ENCODE measurements at places on chromosomes 16 and 17.
A peak's percentile ranks its signal among the peaks of the same experiment; 100 is the strongest.

DNA sequence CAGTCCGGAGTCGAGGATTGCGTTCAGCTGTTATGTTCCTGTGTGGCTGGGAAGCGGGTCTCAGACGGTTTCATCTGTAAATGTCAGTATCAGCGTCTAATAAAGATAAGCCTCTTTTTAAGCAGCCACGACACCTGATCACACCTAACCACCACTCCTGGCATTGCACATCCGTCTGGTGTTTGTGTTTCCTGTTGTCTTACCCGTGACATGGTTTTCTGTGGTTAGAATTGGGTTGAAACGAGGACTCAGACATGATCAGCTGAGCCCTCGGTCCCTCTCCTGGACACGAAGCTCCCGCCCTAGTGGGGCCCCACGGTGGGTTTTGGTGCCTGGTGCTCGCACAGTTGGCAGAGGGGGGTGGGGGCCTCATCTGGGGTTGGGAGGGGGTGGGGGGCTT, 18.3 kb downstream of the CPNE7 start:
- no peak for DNase-seq

DNA sequence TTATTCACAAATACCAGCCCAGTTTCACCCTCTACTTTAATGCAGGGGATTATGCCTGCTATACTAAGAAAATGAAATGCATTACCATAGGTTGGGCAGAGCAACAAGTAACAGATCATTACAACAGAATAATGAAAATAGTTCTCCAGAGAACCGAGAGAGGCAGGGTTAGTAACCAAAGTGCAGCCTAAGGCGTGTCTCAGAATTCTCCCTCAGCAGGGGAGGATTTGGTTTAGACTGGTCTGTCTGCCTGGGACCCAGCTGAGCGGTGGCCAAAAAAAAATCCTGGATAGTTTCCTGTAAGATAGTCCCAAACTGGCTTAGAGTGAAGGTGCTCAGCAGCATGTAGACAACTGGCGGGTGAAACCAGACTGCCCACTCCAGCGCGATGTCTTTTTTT, 30.8 kb upstream of the ADCY7 start:
- no peak for DNase-seq

DNA sequence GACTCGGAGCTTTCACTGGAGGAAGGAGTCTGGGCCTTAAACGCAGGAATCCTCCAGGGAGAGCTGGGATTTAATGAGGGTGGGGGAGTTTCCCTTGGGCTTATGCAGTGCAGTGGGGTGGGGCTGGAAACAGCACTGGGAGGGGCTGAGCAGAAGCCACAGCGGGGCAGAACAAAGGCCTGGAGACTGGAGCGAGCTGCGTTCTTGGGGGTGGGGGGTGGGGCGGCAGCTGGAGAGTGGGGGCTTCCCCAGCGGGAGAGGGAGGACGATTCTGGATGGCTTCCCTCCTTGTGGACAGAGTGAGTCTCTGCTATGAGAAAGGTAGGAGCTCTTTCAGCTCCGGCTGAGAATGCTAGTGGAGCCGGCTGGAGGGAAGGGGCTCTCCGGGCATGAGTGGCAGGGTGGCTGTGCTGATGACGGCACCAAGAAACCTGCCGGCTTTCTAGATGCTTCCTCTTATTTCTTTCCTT, 406.0 kb downstream of the SEC14L1 start:
- DNase-seq: peak; percentile 92

- no peak for DNase-seq
Observed at GRCh38 chr16:56742030-56742984, 12.4 kb downstream of the NUP93 start.

GRCh38 chr17:82303944-82304808, 13.2 kb downstream of the CD7 start:
- no peak for DNase-seq

GRCh38 chr16:19589771-19590302, 34.3 kb downstream of the VPS35L start:
- no peak for DNase-seq

- no peak for DNase-seq
Observed at GRCh38 chr17:42090964-42091790, 7.1 kb downstream of the ZNF385C start.

GRCh38 chr16:80527297-80527696, 13.5 kb upstream of the DYNLRB2 start:
- DNase-seq: no peak

- DNase-seq: no peak
Observed at GRCh38 chr17:51507444-51507843, 247.1 kb downstream of the UTP18 start.

GRCh38 chr17:50261051-50261915, 13.0 kb upstream of the TMEM92 start:
- DNase-seq: no peak

GRCh38 chr16:35908152-35908551, 2448.7 kb downstream of the TP53TG3F start:
- DNase-seq: no peak

DNA sequence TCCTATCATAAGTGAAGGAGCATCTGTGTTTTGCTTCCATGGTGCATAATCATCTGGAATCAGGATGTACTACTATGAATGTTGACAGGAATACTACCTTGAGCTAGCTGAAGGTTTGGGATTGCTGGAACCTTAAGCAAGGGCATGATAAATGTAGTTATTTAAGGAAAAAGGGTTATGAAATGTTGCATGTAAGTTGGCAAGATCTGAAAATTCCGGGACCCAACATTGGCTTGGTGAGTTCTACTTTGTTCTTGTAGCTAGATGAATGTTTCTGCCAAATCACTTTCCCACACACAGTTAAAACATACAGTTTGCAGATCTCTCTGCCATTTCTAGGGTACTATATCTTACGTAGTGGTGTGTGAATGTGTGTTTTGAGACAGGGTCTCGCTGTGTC, 13.6 kb downstream of the RHOT1 start:
- no peak for DNase-seq

GRCh38 chr16:17470182-17470907, 415 bp downstream of the XYLT1 start:
- DNase-seq: no peak

DNA sequence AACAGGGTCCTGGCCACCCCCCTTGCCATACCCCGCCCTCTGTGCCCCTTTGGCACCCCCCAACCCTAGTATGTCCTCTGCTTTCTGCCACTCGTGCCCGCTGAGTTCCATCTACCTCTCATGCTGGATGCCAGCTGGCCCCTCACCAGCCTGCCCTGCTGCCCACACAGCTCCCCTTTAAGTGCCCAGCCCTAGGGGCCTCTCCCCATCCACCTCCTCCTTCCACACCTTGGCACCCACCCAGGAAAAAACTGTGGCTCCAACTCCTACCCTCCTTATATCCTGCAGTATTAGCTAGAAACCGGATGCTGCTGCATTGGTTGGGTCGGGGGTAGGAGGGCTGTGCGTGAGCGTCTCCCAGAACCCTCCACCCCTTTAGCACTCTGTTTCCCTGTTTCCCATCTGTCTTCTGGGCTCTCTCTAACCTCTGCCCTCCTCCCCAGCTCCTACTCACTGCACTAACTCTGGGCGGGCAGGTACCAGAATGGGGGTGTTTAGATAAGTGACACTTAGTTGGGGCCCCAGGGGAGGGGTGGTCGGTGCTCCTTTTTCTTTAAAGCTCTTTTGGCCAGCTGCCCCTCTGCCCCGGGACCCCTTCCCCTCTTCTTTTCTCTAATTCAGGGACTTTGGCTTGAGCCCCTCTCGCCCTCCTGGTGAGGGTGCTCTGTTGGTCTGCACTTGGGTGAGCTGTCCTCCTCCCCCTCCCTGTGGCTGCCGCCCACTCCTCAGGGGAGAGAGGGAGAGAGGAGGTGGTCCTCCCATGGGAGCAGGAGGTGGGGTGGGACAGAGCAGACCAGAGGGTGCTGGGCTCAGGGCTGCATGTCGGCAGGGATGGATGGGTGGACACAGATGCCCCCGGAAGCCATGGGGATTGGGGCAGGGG, 9.9 kb downstream of the NR1D1 start:
- no peak for DNase-seq

DNA sequence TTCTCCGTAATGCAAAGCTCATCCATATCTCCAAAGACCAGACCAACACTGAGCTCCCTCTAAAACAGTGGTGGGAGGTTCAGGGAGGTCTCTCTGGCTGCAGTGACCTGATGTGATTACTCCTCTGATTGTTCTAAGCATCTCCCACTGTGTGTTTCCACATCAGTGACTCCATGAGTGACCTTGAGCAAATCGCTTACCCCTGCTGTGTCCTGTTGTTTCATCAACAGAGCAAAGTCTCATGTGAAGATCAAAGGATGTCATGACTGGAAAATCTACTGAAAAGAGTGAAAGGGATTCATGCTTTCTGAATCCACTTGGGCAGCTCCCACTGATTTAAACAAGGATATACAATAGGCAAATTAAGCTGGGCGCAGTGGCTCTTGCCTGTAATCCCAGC, 352.9 kb downstream of the TMEM114 start:
- DNase-seq: no peak

DNA sequence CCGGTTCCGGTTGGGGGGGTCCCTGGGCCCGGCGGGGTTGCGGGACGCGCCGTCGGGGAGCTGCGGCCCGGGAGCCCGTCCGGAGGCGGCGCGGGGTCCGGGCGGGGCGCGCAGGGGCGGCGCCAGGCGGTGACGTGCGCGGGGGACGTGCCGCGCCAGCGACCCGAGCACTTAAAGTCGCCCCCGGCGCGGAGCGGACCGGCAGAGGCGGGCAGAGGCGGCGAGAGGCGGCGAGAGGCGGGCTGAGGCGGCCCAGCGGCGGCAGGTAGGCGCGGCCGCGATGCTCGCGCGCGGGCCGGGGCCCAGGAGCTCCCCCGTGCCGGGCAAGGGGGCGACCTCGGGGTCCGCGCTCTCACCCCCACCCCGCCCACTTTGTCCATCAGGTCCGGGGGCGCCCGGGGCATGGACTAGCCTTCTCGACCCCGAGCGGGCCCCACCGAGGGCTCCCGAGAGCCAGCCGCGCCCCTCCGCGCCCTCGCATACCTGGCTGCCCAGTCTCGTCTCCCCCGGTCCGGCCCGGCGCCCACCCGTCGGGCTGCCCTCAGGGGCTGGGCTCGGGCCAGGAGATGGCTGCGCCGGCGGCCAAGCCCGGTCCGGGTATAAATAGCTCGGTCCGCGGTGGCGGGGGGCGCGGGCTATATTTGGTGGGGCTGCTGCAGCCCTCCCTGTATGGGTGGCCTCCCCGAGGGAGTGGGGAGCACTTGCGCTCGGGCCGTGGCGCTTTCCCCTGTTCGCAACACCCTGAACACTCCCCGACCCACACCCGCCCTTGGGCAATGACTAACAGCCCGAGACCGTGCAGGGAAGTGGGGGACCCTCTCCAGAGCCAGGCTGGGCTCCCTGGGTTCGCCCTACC, at the start of gene SLC16A3:
Gene SLC16A3 (plus strand): TSS at position 201 of the 856 bp plus-strand sequence. CDS start 6,967 bp downstream, outside the sequence.
- DNase-seq: peak; percentile 59

GRCh38 chr16:78122774-78123315, 23.4 kb downstream of the WWOX start:
- peak; percentile 70 for DNase-seq

GRCh38 chr17:49224198-49224996, 6.2 kb downstream of the PHOSPHO1 start:
- DNase-seq: no peak

GRCh38 chr16:2528161-2529060, 2.8 kb downstream of the CEMP1 start:
- DNase-seq: no peak

GRCh38 chr17:61848896-61849295, 14.4 kb downstream of the BRIP1 start:
- DNase-seq: no peak

DNA sequence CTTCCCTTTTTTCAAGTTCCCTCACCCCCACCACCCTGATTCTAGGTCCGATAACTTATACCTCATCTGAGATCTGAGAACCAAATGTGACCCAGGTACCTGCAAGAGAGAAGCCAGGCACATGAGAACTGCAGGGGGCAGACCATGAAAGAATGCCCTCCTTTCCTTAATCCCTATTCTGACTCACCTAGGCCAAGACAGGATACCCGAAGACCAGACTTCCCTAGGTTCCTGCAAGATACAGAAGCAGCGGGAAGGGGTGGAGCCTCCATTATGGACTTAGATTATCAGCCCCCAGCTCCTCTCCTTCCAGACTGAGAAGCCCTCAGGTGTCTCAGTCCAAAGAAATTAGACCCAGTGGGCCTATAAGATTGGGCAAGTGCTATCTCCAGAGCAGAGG, 2.1 kb downstream of the KCNAB3 start:
- DNase-seq: no peak

DNA sequence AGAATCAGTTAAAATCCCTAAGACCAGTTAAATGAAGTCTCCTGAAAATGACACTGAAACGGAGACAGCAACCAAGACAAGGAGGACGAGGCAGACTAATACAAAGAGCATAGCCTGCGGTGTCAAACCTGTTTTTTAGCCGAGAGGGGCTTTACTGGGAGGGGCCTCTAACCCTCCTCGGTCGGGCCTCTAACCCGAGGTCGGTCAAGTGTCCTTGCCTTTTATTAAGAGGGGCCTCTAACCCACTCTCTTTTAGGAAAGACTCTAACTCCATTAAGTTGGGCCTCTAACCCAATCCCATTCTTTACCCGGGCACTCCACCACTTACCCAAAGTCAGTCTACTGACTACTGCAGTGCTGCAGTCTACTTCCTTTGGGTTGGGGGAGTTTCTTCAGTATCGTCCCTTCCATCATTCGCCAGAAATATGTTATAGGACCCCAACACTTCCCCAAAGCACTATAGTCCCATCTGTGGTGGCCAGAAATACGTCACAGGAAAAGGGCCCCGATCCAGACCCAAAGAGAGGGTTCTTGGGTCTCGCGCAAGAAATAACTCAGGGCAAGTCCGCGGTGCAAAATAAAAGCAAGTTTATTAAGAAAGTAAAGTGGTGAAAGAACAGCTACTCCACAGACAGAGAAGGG, 39.2 kb upstream of the ARL4D start:
- DNase-seq: no peak

DNA sequence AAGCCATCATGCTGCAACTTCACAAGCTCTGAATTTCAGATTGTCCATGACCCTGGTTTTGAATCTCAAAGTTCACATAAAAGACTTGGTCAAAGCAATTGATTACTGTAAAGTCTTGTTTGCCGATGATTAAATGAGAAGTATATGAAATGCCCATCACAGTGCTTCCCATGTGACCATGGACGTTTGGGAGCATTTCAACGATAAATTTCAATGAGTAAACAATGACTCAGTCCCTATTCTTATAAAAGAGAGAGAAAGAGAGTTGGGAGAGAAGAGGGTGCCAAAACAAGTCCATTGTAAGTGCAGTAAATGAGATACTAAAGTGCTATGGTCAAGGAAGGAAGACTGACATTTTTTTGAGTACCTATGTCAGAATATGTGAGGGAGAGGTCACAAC, 276.9 kb downstream of the SOX9 start:
- DNase-seq: no peak

GRCh38 chr17:19996502-19996901, 12.7 kb upstream of the SPECC1 start:
- no peak for DNase-seq

DNA sequence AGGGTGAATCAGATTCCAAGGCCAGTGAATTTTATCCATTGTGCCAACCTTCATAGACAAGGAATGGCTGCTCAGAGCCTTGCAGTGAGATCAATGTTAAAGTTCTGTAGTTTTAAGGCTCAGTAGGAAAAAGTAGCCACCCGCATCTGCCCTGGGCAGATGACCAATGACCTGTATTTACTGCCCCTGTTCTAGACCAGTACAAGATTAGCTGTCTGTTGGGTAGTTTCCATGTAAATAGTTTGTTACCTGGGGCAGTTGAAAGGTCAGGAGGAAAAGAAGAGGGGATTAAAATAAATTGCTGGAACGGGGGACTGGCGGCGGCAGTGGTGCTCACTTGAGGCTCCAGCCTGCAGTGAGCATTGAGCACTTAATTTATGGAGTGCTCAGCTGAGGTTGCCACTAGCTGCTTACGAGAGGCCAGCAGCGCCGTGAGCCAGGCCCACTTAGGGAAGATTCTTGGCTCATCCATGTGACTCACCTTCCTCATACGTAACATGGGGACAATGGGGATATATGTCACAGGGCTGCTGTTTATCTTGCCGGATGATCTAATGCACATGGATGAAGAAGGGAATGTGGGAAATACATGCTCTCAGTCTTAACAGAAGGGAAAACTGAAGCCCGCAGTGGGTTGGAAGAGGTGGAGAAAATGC, 10.7 kb upstream of the NOS2 start:
- no peak for DNase-seq

Measured in NCI-H1436 (cell line).